ENCODE measurements at places on chromosomes 11 and 22.

GRCh38 chr11:69372589-69373250, 78.8 kb downstream of the MYEOV start:
- DNase-seq, result no peak

- DNase-seq, result no peak
These were observed 16.7 kb downstream of the GDPD4 start for GRCh38 chr11:77284476-77285468.

DNA sequence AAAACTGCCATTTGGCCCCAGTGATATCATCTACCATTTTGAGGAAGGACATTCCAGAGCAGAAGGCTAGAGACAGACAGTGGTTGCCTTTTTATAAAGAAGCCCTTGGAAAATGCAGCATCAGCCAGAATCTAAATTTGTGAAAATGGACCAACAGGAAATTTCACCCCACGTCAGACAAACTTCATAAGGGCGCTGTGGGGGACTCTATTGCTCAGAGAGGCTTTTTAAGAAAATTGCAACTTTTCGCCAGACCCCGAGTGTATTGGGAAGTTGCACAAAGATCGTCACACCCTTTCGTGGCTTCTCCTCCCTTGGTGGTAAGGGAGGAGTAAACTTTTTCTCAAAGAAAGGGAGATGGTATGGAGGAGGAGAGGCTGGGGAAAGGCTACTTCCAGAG, 12.3 kb upstream of the ALX4 start:
- no peak for DNase-seq

GRCh38 chr11:56345739-56346138, at the start of gene OR8K1:
OR8K1 (plus strand) TSS chr11:56346039; CDS start chr11:56346039, 0 bp downstream.
- DNase-seq, result no peak

- DNase-seq, result peak; percentile 71
These were observed 8.6 kb downstream of the C11orf91 start for GRCh38 chr11:33692013-33692504.

- peak; percentile 33 for DNase-seq
These were observed 20.2 kb downstream of the C22orf31 start for GRCh38 chr22:29041408-29041807.

DNA sequence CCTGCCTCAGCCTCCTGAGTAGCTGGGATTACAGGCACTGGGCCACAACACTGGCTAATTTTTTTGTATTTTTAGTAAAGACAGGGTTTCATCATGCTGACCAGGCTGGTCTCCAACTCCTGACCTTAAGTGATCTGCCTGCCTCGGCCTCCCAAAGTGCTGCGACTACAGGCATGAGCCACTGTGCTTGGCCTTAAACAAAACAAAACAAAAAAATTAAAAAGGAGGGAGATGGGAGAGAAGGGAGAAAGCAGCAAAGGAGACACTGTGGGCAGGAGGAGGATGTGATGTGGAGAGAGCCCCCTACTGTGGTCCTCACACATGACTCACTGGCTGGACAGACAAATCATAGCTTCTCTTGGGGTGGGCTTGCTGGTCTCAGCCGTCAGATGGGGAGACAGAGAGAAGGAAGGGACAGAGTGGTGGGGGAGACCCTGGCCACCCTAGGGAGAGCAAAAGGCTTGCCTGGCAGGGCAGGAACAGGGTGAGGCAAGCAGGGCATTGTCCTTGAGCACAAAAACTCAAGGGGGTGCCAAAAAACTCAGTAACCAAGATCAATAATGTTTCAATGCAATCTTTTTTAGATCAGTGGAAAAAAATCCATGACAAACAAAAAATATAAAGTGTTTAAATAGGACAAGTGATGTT, 31.6 kb downstream of the TPST2 start:
- DNase-seq, result no peak

- no peak for DNase-seq
These were observed 29.8 kb downstream of the MICAL3 start for GRCh38 chr22:17994424-17995108.

- DNase-seq, result no peak
These were observed 49.5 kb upstream of the RRM1 start for GRCh38 chr11:4044976-4045646.

GRCh38 chr11:10291801-10292638, 2.0 kb downstream of the SBF2 start:
- DNase-seq, result peak; percentile 72

DNA sequence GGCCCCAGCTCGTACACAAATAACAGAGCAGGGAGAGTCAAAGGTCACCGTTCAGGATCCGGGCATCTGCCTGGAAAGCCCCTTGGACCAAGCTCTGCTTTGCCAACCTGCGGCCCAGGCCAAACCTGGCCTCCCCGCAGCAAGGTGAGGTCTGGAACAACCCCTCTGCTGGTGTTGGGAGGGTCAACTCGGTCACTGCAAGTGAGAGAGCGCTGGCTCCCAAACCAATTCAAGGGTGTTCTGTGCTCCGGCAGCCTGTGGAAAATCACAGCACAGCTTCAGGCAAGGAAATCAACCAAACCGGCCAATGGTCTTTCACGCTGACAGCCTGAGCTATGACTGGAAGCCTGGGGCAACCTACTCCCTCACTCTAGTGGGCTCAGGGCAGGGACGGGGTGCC, 63.4 kb downstream of the MYH9 start:
- peak; percentile 45 for DNase-seq

GRCh38 chr11:12249590-12250260, 127.6 kb upstream of the PARVA start:
- no peak for DNase-seq

DNA sequence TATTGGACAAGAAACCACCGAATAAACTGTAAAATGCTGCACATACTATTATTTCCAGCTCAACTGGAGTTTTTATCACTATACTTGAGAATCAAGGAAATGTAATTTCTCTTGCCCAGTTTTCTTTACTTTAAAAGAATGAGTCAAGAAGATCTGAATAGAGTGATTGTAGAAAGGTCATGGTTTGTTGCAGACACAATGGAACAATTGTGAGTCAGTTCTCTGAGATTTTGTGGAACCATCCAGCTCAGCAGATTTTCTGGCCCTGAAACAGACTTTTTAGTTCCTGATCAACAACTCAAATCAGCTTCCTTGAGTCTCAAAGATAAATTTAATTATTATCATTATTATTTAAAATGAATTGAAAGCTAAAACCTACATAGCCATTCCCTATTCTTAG, 1.3 kb downstream of the TCN1 start:
- DNase-seq, result no peak

DNA sequence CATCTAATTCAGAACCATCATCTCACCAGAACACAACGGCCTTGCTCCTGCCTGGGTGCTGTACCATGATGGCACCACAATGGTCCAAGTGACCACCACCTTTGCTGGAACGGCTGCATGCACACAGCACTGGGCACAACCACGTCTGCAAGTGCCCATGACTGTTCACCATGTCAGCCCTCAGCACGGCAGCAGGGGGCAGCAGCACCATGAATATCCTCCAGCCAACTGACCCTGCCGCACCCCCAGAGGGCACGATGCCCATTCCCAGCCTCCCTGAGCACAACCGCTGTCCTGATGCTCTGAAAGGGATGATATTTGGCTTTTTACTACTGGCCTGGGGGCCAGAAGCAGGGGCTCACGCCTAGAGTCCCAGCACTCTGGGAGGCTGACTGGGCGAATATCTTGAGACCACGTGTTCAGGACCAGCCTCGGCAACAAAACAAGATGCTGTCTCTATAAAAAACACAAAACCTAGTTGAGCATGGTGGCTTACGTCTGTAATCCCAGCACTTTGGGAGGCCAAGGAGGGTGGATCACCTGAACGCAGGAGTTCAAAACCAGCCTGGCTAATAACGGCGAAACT, 25.7 kb downstream of the DRD4 start:
- peak; percentile 88 for DNase-seq

GRCh38 chr11:103920933-103921332, 115.5 kb upstream of the DDI1 start:
- DNase-seq, result no peak

DNA sequence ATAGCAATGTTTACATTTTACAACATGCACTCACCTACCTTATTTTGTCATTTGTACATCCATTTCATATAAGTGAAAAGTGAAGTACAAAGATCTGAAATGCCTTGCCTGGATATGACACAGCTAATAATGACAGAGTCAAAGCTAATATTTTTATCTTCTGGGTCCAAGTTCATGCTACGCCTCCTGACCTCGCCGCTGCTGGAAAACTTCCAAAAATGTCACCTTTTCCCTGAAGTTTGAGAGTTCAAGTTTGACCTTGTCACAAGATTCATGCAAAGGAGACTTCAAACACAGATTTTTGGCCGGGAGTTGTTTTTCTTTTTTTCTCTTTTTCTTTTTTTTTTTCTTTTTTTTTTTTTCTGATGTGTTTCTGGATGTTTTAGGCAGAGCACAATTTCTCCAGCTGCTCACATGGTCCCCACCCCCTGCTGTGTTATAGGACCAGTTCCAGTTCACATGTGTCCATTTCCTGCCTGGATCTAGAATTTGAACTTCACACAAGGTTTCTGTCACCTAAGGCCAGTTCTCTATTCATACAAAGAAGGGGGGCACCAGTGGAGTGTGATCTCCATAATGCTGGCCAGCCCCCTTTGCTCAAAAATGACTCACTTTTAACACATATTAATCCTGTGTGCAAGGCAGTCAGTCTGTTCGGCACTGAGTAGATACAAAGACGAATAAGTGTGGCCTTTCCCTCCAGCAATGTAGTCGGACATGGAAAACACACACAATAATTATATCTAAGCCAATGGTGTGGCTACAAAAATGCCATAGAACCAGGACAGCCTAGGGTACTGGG, 546.8 kb downstream of the BUD13 start:
- DNase-seq, result no peak

DNA sequence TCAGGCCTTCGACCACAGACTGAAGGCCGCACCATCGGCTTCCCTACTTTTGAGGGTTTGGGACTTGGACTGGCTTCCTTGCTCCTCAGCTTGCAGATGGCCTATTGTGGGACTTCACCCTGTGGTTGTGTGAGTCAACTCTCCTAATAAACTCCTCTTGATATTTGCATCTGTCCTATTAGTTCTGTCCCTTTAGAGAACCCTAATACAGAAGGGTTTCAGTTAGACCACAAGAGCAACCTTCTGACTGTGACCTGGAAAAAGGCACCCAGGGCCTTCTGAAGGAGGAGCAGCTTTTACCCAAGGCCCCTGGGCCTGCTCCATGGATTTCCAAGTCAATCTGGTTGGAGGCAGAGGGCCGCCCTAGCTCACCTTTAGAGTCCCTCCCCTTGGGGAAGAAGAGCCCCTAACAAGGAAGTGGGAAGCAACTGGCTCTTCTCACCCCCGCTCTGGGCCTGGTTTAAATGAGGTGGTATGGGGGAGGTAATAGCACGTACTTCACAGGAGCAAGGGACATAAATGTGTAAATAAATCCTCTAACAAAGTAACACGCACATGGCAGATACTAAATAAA, 11.2 kb upstream of the CHST1 start:
- DNase-seq, result no peak

- no peak for DNase-seq
These were observed 23.7 kb downstream of the PDHX start for GRCh38 chr11:34940026-34940677.

GRCh38 chr11:94585399-94585798, 18.2 kb downstream of the PIWIL4 start:
- DNase-seq, result no peak

DNA sequence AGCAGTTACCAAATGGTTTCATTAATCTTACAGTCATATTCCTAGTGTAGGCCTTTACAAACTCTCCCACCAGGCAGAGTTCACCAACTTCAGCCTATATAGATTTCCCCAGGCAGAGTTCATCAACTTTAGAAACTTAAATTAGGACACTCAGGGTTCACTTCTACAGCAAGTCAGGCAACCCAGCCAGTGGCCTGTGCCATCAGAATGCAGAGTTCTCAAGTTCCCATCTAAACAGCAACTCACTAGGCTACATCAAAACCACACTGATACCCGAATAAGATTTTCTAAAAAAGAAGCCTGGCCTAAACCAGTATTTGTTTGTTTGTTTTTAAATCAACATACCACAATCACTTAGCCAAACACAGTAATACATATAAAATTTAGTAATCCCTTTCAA, 33.7 kb downstream of the PICALM start:
- no peak for DNase-seq

DNA sequence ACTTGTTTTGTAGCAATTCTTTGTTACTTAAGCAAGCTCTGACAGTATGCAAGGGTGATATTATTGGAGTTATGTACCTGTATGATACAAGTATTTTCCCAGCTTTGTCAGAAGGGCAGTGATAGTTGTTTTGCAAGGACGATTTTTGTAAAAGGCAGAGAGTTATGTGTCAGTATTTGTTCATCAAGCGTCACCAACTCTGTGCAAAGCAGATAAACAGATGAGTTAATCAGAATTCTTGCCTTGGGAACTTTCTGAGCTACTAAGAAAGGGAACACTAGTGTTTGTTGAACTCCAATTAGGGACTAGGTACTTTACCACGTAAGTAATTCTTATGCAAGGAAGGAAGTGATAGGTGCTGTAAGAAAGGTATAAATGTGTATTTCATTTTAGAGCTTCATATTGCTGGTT, 1.4 kb downstream of the USP47 start:
- DNase-seq, result no peak

GRCh38 chr11:75347781-75348566, 3.5 kb downstream of the ARRB1 start:
- peak; percentile 55 for DNase-seq

DNA sequence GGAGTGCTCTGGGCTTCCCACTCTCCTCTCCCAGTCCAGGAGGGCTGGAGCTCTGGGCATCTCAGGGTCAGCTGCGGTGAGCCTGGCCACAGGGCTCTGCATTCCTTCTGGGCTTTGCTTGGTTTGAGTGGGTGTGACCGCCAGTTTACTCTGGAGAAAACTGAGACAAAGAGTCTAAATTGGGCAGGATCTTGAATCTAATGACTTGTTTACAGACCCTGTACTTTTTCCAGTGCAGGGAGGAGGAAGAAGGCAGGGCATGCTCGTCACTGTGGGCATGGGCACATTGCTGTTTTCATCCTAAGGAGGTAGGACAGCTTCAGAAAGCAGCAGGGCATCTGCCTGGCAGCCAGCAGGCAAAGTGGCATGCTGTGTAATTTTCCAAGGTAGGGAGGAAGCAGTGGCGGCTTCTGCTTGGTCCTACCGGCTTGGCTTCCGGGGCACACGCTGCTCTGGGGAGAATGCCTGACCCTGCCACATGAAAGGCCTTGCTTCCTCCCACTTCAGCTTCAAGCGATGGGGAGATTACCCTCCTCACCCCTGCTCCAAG, 22.9 kb downstream of the FLI1 start:
- DNase-seq, result peak; percentile 47

DNA sequence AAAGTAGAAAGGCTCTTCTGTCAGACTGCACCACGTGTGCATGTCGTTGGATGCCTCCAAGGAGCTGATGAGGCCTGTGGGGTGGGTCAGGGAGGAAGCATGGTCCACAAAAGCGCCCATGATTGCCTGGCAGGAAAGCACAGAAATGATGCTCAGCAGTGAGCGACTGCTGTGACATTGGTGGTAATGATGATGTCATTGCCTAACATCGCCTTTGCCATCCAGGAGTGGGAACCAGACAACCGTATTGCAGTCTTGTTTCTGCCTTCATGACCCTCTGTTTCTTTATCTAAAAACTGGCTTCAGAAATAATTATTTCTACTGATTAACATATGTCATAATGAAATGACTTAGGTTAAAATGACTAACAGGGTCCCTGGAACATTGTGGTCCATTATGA, 477.8 kb upstream of the B3GAT1 start:
- no peak for DNase-seq

- no peak for DNase-seq
These were observed 32.9 kb upstream of the CLMP start for GRCh38 chr11:123227763-123228495.
